Right kidney (tissue), 9 donors: ENCODE measurements at places on chromosomes 5 and 9.

- no peak for DNase-seq
These were observed 46.9 kb upstream of the UBAC1 start for GRCh38 chr9:136007934-136008692.

DNA sequence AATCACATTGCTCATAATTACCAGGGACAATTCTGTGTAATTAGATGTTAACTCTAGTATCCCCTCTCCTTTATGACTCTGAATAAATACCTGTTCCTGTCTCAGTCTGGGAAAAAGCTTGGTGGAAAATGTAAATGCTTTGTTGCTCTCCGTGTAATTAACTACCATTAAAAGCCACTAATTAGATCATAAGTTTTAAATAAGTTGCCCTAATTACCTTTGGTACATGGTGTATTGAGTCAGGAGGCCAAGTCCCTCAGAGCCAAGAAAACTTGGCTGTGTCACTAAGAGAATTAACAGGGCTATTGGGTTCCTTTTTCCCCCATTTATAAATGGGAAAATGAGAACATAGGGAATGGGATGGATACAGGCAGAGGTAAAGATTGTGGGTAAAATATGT lies 617.6 kb downstream of the TLR4 start:
- DNase-seq = no peak

DNA sequence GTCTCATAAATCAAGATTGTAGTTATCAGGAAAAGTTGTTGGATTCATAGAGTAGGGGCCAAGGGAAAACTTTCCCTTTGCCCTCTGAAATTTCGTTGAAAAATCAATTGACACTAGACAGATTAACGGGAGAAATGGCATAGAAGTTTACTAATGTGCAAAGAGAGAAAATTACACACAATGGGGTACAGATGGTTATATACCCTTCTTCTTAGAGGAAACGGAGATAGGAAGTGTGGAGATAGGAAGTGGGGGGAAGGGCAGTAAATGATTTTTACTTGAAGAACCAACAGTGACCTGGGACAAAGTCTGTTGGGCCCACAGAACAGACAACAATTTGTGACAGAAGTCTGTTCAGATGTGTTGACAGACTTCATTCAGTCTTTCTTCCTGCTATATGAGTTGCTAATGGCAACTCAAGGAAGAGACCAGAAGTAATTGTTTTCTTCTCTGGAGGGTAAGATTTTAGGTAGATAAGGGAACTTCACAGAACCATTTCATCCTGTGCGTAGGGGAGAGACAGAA lies 177.9 kb downstream of the C9orf152 start:
- no peak for DNase-seq

DNA sequence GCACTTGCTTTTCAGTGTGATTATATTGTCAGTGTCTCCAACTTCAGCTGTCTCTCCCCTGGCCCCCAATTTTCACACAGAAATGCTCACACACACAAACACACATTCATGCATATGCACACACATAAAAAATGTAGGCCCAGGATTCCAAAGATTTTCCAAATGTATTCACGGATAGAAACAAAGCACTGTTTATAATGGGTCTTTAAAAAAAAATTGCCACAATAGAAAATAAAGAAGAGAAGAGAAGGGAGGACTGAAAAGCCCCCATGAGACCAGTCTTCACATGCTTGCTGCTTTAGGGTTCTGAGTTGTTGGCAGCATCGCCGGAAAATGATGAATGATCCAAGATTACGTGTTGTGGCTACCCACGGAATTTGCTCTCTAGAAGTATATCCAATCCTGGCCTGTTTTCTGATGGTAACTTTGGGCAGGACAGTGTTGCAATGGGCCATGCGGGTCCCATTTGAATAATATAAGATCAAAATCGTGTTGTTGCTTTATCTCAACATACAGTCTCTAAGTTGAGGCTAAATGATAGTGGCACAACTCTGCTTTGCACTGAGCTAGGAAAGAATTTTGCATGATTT lies 36.2 kb upstream of the ACO1 start:
- DNase-seq = no peak

GRCh38 chr9:110476251-110476650 lies 103.3 kb downstream of the SVEP1 start:
- DNase-seq = no peak

- no peak for DNase-seq
These were observed 314.3 kb upstream of the CHD1 start for GRCh38 chr5:99243111-99243510.

GRCh38 chr9:13587571-13587970 lies 308.1 kb upstream of the MPDZ start:
- peak; percentile 54 for DNase-seq

GRCh38 chr5:106172681-106173532 lies 1497.8 kb downstream of the EFNA5 start:
- no peak for DNase-seq

DNA sequence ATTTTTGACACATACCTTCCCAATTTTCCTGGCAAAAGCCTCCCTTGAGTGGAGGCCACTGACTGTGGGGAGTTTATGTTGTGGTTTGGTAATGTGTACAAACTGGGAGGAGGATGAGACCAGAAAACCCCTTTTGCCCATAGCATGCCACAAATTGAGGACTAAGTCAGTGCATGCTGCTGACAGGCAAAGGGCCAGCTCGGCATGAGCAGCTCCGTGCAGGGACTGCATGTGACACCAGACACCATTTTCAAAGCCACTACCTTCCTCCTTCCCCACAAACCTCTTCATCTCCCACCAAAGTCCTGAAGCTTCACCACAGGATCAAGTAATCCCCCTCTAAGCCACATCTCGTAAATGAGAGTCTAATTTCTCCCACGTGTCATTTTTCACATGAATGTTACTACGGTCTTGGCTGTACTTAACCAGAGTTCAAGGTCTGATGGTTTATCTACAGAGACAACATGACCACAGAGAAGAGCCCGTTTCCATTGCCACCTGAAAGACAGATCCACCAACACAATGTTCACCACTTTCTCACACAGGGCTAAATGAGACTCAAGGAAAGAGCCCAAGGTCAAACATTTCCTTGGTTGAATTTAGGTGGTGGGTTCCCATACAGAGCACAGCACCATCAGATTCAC lies 106.5 kb downstream of the NFIB start:
- DNase-seq = no peak

GRCh38 chr9:114000671-114001409 lies 77.3 kb downstream of the AMBP start:
- DNase-seq = no peak
